ENCODE measurements at places on chromosomes 6 and 20. TPM values are rescaled to one million over a fixed set of nuclear protein-coding genes. Genes with fewer than 3 reads are reported as not detected.

- peaks cover 6% of the 10 kb centered on the region for H3K27me3 ChIP-seq
- DNase-seq = peak; percentile 85
- peak within 1 kb of the TSS; percentile 92 for H3K4me3 ChIP-seq
- H3K27ac ChIP-seq = peak within 1 kb of the TSS; percentile 92
- H3K36me3 ChIP-seq = peaks cover 6% of the 10 kb centered on the region
Measured at GRCh38 chr6:150068720-150069648, at the start of gene ULBP3. TSS of gene ULBP3 (minus strand) at chr6:150069121. CDS start at chr6:150069066, 55 bp downstream.

GRCh38 chr6:131060311-131060710 is 2.7 kb downstream of the EPB41L2 start:
- H3K27ac ChIP-seq = no peak overlapping the region
- peaks cover 9% of the 10 kb centered on the region for H3K36me3 ChIP-seq
- H3K4me1 ChIP-seq = peaks cover 17% of the 10 kb centered on the region
- H3K27me3 ChIP-seq = peaks cover 16% of the 10 kb centered on the region
- H3K4me3 ChIP-seq = peak overlapping the region; percentile 85

- no peak for DNase-seq
- H3K4me1 ChIP-seq = no peaks in the 10 kb centered on the region
- peaks cover 51% of the 10 kb centered on the region for H3K36me3 ChIP-seq
- no peaks in the 10 kb centered on the region for H3K27me3 ChIP-seq
- no peak overlapping the region for H3K27ac ChIP-seq
- no peak overlapping the region for H3K4me3 ChIP-seq
Measured at GRCh38 chr20:6024768-6025167, 29.1 kb downstream of the LRRN4 start.

DNA sequence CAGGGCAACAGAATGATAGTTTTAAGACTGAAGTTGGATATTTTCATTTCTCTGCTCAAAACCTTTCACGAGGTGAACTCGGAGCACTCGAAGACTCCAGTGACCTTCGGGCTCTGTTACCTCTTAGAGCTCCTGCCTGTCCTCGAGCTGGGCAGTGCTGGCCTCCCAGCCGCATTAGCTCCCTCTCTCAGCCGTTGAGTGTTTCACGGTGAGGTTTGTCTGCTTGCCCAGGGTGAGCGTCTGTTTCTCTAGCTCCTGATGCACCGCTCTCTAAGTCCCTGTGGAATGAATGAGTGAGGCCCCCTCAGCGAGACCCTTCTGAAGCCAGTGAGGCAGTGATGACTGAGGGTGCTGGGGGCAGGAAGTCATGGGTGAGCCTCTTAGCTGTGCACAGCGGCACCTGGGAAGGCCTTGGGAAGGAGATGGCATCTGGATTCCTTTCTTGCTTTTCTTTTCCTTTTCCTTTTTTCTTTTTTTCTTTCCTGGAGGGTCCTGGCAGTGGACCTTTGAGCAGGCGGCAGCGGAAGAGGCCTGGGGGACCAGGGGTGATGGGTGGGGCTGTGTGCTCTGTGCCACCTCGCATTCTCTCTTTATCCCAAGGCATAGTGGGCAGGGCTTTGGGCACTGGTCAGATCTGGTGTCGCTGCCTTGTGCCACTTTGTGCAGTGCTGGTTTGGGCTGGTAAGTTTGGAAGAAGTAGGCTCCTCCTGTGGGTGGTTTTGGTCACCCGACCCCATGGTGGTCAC is 2.2 kb downstream of the PSMG4 start:
- peaks cover 13% of the 10 kb centered on the region for H3K27me3 ChIP-seq
- no peak for DNase-seq
- no peak overlapping the region for H3K27ac ChIP-seq
- peak overlapping the region; percentile 50 for H3K4me3 ChIP-seq

- no peak overlapping the region for H3K27ac ChIP-seq
- no peak overlapping the region for H3K4me3 ChIP-seq
- peaks cover 6% of the 10 kb centered on the region for H3K27me3 ChIP-seq
- H3K4me1 ChIP-seq = no peaks in the 10 kb centered on the region
- no peak for DNase-seq
Measured at GRCh38 chr20:63736893-63737694, 630 bp downstream of the LIME1 start.

DNA sequence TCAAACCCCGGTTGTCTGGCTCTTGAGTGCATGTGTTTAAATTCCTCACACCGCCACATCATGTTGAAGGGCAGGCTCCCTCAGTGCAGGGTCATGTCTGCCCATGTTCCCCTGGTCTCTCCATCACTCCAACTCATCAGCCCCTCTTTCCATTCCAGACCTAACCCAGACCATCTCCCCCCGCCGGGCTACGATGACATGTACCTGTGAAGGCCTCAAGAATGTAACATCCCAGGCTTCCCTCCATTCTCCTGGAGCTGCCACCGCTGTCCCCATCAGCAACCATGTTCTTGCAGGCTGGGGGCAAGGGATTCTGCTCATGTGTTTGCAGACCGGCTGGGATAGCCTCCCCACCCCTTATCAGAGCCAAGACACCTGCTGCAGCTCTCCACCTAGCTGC is 19.9 kb downstream of the TMEM74B start:
- H3K27me3 ChIP-seq = no peaks in the 10 kb centered on the region
- H3K36me3 ChIP-seq = peaks cover 26% of the 10 kb centered on the region
- H3K4me1 ChIP-seq = no peaks in the 10 kb centered on the region
- no peak overlapping the region for H3K4me3 ChIP-seq
- H3K27ac ChIP-seq = no peak overlapping the region
- no peak for DNase-seq

- no peaks in the 10 kb centered on the region for H3K4me1 ChIP-seq
- peaks cover 9% of the 10 kb centered on the region for H3K36me3 ChIP-seq
- no peak for DNase-seq
- H3K4me3 ChIP-seq = no peak overlapping the region
Measured at GRCh38 chr6:138432063-138432356, 28.0 kb downstream of the HEBP2 start.

GRCh38 chr20:19783966-19784401 is 25.9 kb downstream of the RIN2 start:
- peaks cover 18% of the 10 kb centered on the region for H3K4me1 ChIP-seq
- peaks cover 6% of the 10 kb centered on the region for H3K36me3 ChIP-seq
- no peaks in the 10 kb centered on the region for H3K27me3 ChIP-seq
- DNase-seq = no peak

GRCh38 chr6:152554851-152555250 is 82.3 kb downstream of the SYNE1 start:
- H3K27ac ChIP-seq = no peak overlapping the region
- H3K4me3 ChIP-seq = no peak overlapping the region
- H3K27me3 ChIP-seq = peaks cover 9% of the 10 kb centered on the region
- no peak for DNase-seq
- no peaks in the 10 kb centered on the region for H3K4me1 ChIP-seq

- no peak overlapping the region for H3K27ac ChIP-seq
- H3K36me3 ChIP-seq = peaks cover 3% of the 10 kb centered on the region
- H3K27me3 ChIP-seq = no peaks in the 10 kb centered on the region
- no peak overlapping the region for H3K4me3 ChIP-seq
Measured at GRCh38 chr6:160447350-160447749, 99.2 kb downstream of the SLC22A3 start.

DNA sequence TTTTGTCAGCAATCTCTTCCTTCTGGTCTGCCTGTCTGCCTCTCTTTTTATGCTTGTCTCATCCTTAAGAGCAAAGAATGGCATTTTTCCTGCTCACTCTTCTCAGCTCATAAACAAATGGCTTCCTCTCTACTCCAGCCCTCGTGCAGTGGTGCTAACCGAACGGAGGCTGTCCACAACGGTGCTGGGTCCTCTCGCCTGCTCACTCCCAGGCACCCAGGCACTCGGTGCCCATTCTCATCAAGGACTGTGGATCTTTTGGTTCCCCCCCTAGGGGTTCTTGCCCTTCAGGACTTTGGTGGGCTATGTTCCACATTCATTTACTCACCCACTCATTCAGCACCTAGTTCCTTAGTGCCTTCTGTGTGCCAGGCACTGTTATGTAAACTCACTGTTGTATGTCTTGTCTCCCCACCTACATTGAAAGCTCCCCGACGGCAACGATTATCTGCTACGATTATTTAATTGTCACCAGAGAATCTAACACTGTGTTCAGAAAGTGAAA is 113.9 kb downstream of the FYN start:
- peaks cover 6% of the 10 kb centered on the region for H3K4me1 ChIP-seq
- DNase-seq = no peak
- no peak overlapping the region for H3K27ac ChIP-seq
- H3K4me3 ChIP-seq = no peak overlapping the region
- no peaks in the 10 kb centered on the region for H3K27me3 ChIP-seq

GRCh38 chr20:50911030-50911429 is 20.2 kb downstream of the ADNP start:
- H3K36me3 ChIP-seq = peaks cover 16% of the 10 kb centered on the region
- H3K4me3 ChIP-seq = no peak overlapping the region
- peak overlapping the region; percentile 88 for H3K27ac ChIP-seq
- no peaks in the 10 kb centered on the region for H3K27me3 ChIP-seq
- no peak for DNase-seq
- H3K4me1 ChIP-seq = peaks cover 55% of the 10 kb centered on the region

GRCh38 chr6:96940322-96940721 is 15.8 kb downstream of the KLHL32 start:
- no peaks in the 10 kb centered on the region for H3K36me3 ChIP-seq
- no peak overlapping the region for H3K4me3 ChIP-seq
- no peak overlapping the region for H3K27ac ChIP-seq
- DNase-seq = no peak
- no peaks in the 10 kb centered on the region for H3K27me3 ChIP-seq

GRCh38 chr6:37779111-37779800 is 40.3 kb upstream of the ZFAND3 start:
- H3K27me3 ChIP-seq = peaks cover 36% of the 10 kb centered on the region
- H3K4me1 ChIP-seq = peaks cover 19% of the 10 kb centered on the region
- no peaks in the 10 kb centered on the region for H3K36me3 ChIP-seq
- H3K27ac ChIP-seq = no peak overlapping the region

DNA sequence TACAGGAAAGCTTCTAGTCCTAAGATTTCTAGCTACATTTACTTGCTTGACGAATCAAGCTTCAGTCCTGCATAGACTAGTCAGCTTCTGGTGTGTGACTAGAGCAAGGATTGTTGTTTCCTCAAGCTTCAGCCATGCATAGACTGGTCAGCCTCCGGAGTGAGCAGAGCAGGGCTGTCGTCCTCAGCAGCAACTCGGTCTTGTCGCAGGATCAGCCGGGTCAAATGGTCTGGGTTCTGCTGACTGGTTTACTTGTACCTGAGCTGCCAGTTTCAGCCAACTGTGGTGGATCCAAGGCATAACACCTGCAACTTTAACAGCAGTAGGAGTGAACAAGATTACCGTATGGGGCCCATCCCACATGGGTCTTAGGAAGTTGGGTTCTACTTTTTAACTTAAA is 10.8 kb upstream of the GMPR start:
- no peak overlapping the region for H3K4me3 ChIP-seq
- no peak overlapping the region for H3K27ac ChIP-seq
- DNase-seq = no peak
- H3K4me1 ChIP-seq = peaks cover 15% of the 10 kb centered on the region
- peaks cover 3% of the 10 kb centered on the region for H3K27me3 ChIP-seq

DNA sequence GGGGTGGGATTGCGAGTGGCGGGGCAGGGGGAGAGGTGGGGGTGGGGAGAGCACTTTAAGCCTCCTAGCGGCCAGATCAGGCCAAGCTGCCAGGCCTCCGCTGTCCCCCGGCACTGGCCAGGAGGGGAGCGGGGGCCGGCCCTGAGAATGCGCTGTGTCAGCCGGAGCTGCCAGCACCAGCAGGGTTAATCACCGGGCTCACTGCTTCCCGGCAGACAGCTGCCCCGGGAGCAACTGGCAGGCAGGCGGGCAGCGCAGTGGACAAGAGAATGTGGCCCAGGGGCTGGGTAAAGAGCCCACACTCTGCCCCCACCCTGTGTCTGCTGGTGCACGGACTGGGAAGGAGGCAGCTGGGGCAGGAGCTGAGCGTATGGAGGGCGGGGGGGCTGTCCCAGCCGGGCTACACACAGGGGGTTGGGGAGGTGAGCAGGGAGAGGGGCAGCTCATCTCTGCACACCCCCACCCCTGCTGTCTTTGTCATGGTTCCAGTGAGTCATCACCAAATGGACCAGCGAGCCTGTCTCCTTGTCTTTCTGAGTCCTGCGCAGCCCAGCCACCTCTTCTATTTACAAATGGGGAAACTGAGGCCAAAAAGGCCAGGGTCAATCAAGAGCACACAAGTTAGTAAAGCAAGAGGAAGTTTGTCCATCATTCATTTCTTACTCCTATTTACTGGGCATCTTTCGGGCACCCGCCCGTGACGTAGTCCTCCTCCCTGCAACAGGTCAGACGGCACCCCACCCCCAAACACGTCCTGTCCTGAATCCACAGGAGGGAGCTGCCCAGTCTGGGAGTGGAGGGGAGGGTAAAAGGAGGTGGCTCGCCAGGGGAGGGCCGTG is 2.1 kb upstream of the LAMA5 start:
- peak overlapping the region; percentile 49 for H3K4me3 ChIP-seq
- H3K4me1 ChIP-seq = peaks cover 22% of the 10 kb centered on the region
- H3K27ac ChIP-seq = no peak overlapping the region
- H3K36me3 ChIP-seq = peaks cover 1% of the 10 kb centered on the region
- peak; percentile 51 for DNase-seq

DNA sequence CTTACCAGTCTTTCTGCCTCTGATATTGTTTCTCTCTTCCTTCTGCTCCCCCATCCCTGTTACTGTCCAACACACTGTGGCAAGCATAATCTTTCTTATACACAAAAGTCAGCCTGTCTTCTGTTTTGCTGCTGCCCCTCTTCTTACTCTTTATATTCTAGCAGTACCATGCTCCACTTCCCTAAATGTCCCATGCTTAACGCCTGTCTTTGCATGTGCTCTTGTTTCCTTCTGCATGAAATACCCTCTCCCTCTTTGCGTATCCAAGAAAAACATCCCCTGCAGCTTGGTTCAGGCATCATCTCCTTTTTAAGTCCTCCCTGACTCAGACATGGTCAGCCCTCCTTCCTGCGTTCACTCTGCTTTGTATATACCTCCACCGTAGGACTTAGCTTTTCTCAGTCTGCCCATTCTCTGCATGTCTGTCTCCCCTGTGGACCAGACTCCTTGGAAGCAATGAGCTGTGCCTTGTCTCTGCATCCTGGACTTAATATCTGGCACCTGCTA is 103.9 kb downstream of the CTNNBL1 start:
- DNase-seq = no peak
- no peaks in the 10 kb centered on the region for H3K27me3 ChIP-seq
- peaks cover 12% of the 10 kb centered on the region for H3K4me1 ChIP-seq

DNA sequence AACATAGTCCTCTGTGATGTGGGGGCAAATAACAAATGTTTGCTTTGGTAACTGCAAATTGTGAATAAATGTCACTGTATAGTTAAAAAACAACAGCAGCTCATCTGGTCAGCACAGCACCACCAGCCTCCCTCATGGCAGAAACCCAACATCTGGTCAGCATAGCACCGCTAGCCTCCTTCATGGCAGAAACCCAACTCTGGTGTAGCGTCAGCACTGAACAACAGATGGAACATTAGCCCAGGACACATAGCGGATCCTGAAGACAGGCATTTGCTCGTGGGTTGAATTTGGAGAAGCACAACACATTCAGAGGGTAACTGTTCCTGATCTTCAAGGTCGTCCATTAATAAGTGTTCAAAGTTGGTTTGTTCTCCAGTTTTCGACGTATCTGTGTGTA is 265.9 kb downstream of the DLL1 start:
- H3K27ac ChIP-seq = no peak overlapping the region
- no peak overlapping the region for H3K4me3 ChIP-seq
- H3K36me3 ChIP-seq = no peaks in the 10 kb centered on the region

GRCh38 chr6:134245041-134245440 is 72.9 kb downstream of the SGK1 start:
- no peaks in the 10 kb centered on the region for H3K36me3 ChIP-seq
- peaks cover 6% of the 10 kb centered on the region for H3K27me3 ChIP-seq
- peaks cover 16% of the 10 kb centered on the region for H3K4me1 ChIP-seq
- H3K27ac ChIP-seq = no peak overlapping the region
- no peak for DNase-seq
- no peak overlapping the region for H3K4me3 ChIP-seq

The PLCB4 gene
- total RNA-seq = 17.2 TPM

The HTR1E gene
- total RNA-seq = not detected

The LY6G5C gene
- 6.5 TPM for total RNA-seq

The GJA10 gene
- not detected for total RNA-seq

The PET117 gene
- total RNA-seq = 18.5 TPM

The CFB gene
- total RNA-seq = 3.9 TPM

The ZNF341 gene
- 8.3 TPM for total RNA-seq

The KCNQ5 gene
- total RNA-seq = 1.0 TPM

The RIN2 gene
- 36.1 TPM for total RNA-seq

All from progenitor cell of endocrine pancreas (in vitro differentiated cells).